ENCODE measurements at places on chromosomes 7 and 10.

DNA sequence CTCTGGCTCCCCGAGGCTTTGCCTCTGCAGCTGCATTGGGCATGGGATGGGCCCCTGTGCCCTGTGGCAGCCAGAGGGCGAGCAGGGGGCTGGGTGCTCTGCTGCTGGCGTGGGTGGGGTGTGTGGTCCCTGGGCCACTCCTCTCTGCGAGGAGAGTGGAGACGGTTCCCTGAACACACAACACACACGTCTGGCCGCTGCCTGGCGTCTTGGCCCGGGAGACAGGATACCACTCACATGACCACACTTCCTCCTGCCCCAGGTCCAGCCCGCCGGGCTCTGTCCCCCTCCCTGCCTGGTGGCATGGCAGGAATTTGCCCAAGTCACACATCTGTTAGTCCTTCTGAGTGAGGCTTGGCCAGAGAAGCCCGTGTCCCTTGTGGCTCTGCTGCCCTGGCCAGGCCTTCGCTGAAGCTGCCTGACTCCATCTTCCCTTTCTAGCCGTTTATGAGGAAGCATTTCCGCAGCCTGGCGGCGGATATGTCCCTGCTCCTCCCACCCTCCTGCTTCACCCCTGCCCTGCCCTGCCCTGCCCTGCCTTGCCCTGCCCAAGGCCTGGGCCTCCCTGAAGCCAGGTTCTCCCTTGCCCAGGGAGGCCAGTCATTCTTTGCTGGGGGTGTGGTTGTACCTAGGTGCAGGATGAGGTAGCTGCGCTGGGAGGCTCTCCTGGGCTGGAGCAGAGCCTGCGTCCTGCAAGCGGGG is 3.0 kb downstream of the BRI3 start:
- DNase-seq, result peak; percentile 94

DNA sequence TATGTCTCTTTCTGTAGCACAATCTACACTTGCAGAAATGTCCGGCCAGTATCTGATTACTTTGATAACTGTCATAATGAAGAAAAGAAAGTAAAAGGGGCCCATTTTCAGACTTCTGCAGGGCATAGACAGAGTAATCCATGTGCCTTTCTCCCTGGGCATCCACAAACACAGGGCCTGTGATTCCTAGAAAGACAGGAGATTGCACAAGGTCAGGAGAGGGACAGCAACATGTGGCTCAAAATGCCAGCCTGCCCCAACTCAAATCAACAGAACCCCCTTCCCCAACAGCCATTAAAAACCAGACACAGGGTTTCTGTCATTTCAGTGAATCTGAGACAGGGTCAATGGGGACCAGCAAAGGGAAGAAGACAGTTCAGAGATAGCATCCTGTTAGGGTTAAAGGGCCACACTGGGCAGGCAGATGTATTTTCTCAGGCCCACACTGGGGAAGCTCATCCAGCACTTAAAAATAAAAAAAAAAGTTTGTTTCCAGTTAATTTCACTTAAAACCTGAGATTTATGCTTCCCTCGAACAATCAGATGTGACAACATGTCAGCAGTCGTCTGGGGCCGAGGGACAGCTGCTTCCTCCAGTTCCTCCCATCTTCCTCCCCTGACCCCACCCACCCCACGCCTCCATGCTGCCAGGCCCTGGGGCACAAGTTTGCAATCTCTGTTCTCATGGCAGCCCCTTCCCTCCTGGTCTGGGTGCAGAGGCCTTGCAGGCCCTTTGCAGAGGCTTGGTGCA is 30.7 kb upstream of the ACSL5 start:
- no peak for DNase-seq

GRCh38 chr10:113161066-113161465 is 211.0 kb downstream of the TCF7L2 start:
- no peak for DNase-seq

GRCh38 chr7:45390731-45391130 is 183.4 kb upstream of the ADCY1 start:
- no peak for DNase-seq

All from esophagus muscularis mucosa (tissue), 4 donors.